ENCODE measurements at places on chromosomes 2 and 18.

- DNase-seq, result peak; percentile 14
These were observed 114.1 kb upstream of the NDUFV2 start for GRCh38 chr18:8988260-8988871.

GRCh38 chr18:45890606-45891005, 65.1 kb downstream of the SIGLEC15 start:
- no peak for DNase-seq

- DNase-seq, result no peak
These were observed 89.0 kb downstream of the ZNF532 start for GRCh38 chr18:58953627-58954026.

GRCh38 chr2:7497178-7497577, 580.0 kb downstream of the RNF144A start:
- no peak for DNase-seq

- DNase-seq, result no peak
These were observed 26.2 kb upstream of the INSIG2 start for GRCh38 chr2:118062048-118062447.

GRCh38 chr2:85667561-85668008, 414 bp downstream of the SFTPB start:
- DNase-seq, result no peak

GRCh38 chr2:201116115-201116958, at the start of gene CFLAR:
CFLAR (plus strand) TSS chr2:201116164; CDS start chr2:201129866, 13,702 bp downstream.
- DNase-seq, result peak; percentile 58

DNA sequence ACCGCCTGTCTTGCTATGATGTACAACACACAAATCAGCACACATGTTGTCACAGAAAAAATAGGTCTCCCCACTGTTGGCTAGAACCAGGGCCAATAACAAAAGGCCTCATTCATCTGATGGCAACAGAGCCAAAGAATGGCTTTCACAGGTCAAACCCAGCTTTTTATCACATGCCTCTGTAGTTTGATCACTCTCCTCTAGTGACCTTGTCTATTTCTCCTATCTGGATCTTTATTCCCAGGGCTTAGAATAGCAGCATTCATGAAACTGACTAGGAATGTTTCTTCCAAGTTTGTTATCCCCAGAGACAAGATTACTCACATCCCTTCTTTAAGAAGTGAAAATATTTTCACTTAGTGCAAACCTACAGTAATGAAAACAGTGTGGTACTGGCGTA, 285.8 kb upstream of the GYPC start:
- DNase-seq, result no peak

GRCh38 chr2:3442185-3442584, 62.7 kb downstream of the TRAPPC12 start:
- DNase-seq, result no peak

GRCh38 chr2:235433860-235434259, 60.0 kb upstream of the AGAP1 start:
- DNase-seq, result no peak

DNA sequence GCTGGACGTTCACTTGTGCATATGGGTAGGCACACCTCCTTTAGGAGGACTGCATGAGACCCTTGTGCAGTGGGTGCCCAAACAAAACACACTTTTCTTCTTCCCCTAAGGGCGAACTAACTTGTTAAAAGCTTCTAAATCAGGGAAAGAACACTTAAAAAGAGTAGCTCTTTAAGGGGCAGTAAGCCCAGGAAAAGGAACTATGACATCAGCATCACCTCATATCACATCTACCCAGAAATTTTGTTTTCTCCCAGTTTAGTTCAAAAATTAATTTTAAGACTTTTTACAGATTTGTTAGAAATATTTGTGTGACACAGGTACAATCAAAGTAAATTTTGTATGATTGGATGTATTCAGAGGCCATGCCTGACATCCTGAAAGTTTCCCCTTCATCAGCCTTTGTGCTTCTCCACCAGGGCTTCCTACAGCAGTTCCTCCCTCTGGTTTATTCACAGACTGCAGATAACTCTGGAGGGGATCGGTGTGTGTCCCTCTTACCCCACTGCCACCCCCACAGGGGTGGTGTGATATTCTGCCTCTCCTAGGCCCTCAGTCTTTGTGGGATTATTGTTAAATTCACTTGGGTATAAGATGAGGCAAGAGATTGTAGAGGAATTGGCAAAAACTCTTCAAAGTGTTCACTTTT, 27.6 kb downstream of the BCL2L11 start:
- no peak for DNase-seq

GRCh38 chr2:169513926-169514325, 4.4 kb downstream of the KLHL41 start:
- DNase-seq, result no peak

- no peak for DNase-seq
These were observed 502.2 kb upstream of the NRXN1 start for GRCh38 chr2:51534166-51534565.

GRCh38 chr2:239371726-239372686, 28.8 kb downstream of the HDAC4 start:
- DNase-seq, result no peak

Measured in stimulated activated CD4-positive, alpha-beta T cell treated with anti-CD3 and anti-CD28 coated beads, Interleukin-15, amount 100 ng/mL, for 1 hour (primary cell).